ENCODE measurements at places on chromosomes 4 and X.

GRCh38 chr4:2250357-2251072 is 8.6 kb upstream of the HAUS3 start:
- peak; percentile 6 for DNase-seq

- no peak for DNase-seq
These were observed 108.8 kb downstream of the HHIP start for GRCh38 chr4:144754562-144755410.

- DNase-seq, result no peak
These were observed 328.4 kb downstream of the PAPSS1 start for GRCh38 chr4:107391630-107392028.

DNA sequence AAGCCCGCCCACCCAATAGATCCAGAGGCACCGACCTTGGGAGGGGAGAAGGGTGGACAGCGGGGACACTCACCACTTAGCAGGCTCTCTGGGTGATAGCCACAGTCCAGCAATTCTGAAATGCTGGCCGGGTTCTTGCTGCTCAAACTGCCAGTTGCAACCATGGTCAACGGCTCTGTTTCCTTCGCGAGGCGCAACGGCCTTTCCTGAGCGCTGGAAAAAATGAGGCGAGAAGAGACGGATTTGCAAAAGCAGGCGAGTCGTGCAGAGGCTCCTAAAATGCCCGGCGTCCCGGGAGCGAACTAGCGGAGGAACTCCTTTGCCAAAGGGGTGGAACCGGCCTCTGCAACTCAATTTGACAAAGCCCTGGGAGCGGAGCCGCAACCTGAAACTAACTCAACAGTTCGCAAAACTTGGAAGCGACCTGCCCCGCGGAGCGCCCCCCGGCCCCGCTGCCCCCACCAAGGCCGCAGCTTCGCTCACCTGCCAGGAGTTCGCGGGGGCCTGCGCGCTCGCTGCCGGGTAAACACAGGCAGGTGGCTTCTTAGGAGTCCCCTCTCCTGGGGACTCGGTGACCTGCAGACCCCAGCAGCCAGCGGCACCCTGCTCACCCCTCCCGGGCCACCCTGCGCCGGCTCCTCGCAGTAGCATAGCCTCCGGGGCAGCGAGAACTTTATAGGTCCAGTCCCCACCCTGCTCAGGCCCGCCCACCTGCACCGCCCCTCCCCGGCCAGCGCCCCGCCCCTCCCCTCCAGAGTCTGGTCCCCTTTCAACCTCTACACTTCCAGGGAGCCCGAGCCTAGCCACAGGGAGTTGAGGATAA is at the start of gene DDIT4L:
TSS of gene DDIT4L (minus strand) at position 649 of the 823 bp plus-strand sequence. CDS start at position 164, 485 bp downstream.
- DNase-seq, result no peak

DNA sequence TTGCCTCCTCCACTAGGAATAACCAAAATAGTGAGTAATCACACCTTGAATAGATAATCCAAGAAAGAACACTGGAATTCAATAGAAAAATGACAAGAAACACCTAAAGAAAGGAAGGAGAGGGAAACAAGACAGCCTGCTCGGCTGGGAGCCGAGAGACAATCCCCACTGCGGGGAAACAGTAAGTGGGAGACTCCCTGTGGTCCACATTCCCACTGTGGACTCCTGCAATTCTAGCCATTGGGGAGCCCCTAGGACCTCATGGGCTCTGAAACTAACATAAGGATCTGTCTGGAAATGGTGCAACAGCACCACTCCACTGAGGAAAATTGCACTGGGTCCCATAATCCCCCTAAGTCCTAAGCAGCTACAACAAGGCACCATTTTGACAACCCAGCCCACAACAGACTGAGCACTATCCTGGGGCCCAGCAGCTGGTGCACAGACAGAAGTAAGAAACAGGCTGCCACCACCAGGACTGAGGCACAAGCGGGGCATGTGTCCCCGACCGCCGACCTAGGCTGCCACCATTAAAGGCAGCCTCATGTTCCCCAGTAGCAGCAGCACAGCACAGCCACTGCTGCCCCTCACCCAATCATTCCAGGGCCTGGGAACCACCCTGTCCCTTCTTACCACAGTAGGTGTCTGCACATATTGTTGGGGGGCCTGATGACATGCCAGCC is 14.2 kb downstream of the LRBA start:
- no peak for DNase-seq

- no peak for DNase-seq
These were observed 187.7 kb downstream of the ENOX2 start for GRCh38 chrX:130715299-130715698.

DNA sequence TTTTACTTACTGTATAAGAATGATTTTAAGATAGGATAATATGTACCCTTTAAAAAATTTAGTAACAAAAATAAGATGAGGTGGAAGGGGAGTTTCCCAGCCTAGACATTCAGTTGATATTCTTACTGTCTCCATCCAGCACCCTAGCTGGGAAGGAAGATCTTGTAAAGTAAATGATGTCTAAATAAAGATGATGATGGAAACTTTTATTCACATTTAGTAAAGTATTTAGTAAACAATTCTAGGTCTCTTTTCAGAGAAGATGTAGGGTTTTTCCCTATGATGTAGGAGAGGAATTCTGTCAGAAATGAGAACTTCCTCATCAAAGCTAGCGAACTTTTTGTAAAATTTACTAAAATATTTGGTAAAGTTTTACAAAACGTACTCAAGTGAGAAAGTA is 136.8 kb downstream of the RAPGEF2 start:
- DNase-seq, result no peak

- DNase-seq, result no peak
These were observed 53.1 kb downstream of the CHRNA9 start for GRCh38 chr4:40388239-40388638.

DNA sequence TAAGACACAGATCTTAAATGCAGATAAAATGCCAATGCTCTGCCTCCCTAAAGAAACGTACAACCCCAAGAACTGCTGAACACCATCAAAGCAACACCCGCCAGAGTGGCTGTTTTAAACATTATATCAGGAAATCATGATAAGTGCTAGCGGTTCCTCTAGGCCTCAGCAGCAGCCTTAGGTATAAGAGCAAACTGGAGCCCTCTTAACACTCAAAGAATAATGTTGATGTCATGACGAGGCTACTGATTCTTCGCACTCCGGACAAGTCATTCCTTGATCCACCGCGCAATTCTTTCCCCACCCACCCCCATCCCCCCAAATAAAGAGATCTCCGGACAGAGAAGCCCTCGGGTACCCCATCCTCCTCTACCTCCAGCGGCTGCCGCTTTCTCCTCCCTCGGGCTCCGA is 507 bp downstream of the LIN54 start:
- no peak for DNase-seq

- DNase-seq, result no peak
These were observed 750 bp downstream of the ARMCX5 start for GRCh38 chrX:102599951-102600579.

DNA sequence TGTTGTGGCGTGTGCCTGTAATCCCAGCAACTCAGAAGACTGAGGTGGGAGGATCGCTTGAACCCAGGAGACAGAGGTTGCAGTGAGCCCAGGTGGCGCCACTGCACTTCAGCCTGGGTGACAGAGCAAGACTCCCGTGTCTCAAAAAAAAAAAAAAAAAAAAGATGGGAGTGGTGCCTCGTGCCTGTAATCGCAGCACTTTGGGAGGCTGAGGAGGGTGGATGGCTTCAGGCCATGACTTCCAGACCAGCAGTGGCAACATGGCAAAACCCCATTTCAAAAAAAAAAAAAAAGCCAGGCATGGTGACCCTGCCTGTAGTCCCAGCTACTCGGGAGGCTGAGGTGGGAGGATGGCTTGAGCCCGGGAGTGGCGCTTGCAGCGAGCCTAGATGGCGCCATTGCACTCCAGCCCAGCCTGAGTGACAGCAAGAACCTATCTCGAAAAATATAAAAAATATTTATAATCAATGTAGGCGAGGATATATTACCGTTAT is 27.0 kb downstream of the EIF2S3 start:
- DNase-seq, result no peak

DNA sequence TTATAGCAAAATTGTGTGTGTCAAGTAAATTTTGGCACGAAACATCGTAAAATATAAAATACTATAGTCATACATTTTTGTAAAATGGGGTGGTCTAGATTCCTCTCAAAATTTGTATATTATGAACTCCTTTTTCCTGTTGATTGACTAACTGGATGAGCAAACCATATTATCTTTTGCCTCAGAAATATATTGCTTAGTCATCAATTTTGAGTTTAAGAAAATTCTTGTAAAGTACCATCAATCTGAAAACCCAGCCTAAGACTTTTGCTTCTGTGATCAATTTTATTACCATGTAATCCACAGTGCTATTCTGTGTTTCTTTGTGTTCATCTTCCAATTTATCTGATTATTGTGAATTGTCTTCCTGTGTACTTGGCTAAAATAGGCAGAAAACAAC is 98.0 kb upstream of the PCDH18 start:
- no peak for DNase-seq

GRCh38 chr4:8403173-8403753 is 37.3 kb downstream of the ACOX3 start:
- DNase-seq, result peak; percentile 89

- DNase-seq, result no peak
These were observed 2201.2 kb downstream of the ARAP2 start for GRCh38 chr4:34043131-34043530.

- no peak for DNase-seq
These were observed 1348.0 kb downstream of the RAPGEF2 start for GRCh38 chr4:160450876-160451275.

DNA sequence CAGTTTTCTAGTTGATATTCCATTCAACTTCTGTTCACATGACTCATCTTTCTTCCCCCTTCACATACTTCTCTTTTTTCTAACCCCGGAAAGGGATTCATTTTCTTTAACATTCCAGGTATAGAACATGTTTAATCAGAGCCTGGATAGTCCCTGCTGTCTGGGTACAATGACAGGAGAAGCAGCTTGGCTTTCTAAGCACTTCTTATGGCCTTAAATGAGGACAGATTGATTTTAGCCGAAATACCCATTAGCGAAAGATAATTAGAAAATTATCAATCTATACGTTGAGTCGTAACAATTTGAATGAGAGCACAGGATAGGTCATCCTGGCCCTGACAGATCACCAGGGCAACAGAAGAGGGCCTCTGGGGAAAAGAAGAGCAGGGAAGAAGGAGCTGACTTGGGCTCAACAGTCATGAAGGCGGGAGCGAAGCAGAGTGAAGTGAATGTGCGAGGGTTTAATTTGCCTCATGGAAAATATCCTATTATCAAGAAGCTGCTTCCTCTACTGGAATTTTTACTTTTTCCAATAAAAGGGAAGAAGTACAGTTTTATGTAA is 62.2 kb downstream of the PPP1R2C start:
- DNase-seq, result no peak
